ENCODE measurements at places on chromosomes 6 and 20.

- DNase-seq, result no peak
Observed at GRCh38 chr20:49483696-49484123, 1.2 kb upstream of the KCNB1 start.

DNA sequence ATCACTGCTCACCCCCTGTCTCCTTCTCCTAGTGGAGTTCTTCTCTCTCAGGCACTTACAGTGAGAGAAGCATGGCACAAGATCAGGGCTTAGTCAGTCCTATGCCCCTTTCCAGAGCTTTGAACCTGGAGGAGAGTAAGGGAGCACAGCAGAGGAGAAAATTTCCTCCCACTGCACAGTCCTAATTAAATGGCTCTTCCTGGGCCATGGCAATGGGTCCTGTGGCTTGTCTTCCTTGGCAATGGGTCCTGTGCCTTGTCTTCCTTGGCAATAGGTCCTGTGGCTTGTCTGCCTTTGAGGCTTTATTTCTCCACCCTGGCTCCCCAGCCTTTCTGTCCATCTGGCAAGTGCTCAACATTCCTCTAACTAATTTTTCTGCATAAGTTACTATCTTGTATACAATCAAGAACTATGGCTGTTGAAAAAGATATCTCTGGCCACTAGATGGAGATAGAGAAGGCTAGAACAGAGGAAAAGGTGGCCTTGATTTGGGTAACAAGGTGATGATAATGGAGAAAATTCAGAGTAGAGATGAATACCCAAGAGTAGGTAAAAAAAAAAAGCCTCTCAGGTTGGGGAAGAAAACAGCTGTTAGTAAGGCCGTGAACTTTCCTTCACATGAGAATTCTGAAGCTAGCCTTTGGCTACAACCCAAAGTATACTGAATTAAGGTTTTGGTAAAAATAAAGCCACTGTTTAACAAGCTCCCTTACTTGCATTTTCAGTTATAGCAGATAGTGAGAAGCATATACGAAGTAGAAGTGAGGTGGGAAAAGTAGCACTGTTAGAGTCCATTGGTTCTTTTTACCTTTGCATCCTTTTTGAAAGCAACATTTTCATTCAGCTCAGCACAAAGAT, 504.9 kb downstream of the DOK5 start:
- DNase-seq, result no peak

- no peak for DNase-seq
Observed at GRCh38 chr6:149046822-149047246, 270.7 kb upstream of the TAB2 start.

DNA sequence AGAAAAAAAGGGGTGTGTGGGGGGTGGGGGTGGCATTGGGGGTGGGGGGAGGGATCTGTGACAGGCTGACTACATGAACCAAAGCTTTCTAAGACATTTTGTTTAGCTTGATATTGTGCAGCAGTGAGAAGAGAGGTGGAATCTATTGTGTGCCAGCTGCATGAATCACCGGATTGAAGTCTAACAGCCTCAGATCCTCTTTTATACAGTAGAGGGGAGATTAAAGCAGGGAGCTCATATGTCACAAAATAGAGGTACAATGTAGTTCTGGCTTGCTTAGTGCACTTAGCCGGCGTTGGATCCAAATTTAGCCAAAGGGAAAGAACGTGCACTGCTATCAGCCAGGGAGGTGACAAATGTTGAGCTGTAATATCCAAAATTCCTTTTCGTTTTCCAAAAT, 404.2 kb upstream of the CITED2 start:
- DNase-seq, result no peak

DNA sequence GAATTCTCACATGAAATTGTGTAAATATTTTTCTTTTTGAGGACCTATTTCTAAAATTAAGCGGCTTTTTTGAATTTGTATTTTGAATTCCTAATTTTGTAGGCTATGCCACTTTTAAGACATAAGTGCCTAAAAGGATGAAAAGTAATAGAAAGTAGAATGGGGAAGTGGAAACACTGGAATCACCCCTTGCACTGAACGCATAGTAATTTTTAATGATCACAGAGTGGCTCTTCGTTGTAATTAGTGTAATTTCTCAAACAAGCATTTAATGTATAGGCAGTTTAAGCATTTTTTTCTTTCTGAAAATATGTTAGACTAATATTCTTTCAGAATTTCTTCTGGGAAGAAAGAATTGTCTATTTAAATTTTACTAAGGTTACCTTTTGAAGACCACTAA, 73.2 kb downstream of the ARID1B start:
- DNase-seq, result no peak

DNA sequence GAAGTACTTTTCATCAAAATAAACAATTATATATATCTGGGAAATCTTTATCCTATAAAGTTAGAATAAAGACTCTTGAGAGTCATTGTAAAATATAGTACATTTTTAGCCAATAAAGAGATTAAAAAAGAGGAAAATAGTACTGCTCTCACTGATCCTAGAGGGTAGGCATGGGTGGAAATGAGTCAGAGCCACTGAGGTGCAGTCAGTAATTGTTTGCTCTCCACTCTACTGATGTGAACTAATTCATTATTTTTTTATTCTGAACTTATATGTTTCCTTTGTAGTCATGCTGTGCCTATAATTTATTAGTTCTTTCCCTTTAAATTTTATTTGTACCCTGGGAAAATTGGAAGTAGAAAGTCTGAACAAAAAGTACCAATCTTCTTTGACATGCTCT, 1359.4 kb upstream of the GJE1 start:
- no peak for DNase-seq

DNA sequence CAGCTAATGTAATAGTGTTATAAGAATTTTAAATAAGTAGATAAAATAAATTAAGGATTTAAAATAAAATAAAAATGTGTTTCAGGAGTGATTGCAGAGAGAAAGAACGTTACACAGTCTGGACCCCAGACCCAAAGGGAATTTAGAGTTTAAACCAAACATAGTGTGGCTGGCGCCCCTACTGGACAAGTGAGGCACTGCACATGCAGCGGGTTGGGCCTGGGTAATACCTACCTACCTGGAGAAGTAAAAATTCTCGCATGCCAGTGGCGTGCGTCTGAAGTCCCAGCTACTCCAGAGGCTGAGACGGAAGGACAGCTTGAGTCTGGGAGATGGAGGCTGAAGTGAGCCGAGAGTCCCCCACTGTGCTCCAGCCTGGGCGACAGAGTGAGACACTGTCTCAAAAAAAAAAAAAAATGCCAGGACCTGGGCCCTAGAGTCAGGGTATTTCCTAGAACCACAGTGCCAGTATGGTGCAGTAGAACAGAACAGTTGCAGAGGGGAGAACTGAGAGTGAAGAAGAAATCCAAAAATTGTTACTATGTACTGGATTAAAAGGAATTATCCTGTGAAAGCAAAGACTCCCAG, 71.4 kb upstream of the TCF21 start:
- DNase-seq, result no peak

DNA sequence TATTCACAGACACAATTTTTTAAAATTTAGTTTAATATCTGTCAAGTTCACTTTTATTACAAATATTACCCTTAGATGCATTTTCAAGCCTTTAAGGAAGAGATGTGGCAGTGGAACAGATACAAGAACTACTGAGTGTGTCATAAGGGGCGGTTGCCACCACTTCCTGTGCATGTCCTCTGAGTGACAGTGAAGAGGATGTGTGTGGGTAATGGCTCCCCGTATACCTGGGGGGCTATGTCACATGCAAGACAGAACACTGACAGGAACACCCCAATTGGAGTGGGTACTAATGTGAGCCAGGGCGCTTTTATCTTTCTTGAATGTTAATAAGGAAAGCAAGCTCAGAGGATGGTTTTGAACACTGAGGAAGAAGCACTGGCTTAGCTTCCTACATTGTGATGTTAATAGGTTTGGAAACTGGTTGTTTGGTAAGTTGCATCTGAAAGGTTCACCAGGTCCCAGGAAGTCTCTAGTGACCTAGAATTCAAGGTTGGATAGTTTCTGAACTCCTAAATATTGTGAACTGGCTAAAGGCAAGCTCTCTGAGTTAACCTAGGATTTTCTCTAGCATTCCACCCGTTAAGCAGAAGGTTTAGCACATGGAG, 83.4 kb upstream of the ASF1A start:
- DNase-seq, result peak; percentile 77

- no peak for DNase-seq
Observed at GRCh38 chr20:396252-396618, 11.9 kb upstream of the RBCK1 start.

GRCh38 chr6:33843131-33844121, 39.6 kb upstream of the MLN start:
- no peak for DNase-seq

DNA sequence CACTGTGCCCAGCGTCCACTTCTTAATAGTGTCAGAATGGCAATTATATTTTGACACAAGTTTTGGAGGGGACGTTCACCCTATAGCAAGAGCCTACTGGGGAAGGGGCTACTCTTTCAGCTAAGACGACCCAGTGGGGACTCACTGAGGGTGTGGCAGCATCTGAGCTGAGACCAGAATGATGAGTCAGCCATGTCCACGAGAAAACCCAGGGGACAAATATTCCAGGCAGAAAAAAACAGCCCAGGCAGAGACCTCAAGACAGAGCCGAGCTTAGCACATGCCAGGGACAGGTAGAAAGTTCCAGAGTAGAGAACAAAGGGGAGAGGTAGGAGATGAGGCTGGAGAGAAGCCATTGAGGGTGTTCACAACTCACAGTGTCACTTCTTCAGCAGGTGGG, 11.2 kb downstream of the CNBD2 start:
- no peak for DNase-seq

GRCh38 chr6:4039348-4039747, 39.6 kb downstream of the FAM217A start:
- DNase-seq, result no peak

DNA sequence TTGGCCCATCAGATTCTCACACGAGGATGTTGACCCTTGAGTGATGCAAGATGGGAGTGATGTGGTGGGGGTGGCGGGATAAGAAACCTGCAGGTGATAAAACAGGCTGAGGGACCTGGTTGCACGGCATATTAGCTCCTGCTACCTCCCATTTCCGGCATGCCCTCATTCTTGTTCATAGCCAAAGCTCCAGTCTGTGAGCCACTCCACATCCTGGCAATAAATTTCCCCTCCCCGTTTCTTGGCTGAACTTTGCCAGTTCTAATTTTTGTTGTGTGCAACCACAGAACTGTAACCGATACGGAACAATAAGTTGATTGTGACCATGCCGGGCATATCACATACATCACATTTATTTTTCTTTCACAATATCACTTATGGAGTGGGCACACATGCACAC, 41.6 kb upstream of the NFATC2 start:
- no peak for DNase-seq

- no peak for DNase-seq
Observed at GRCh38 chr6:157328108-157328692, 4.9 kb upstream of the TMEM242 start.

DNA sequence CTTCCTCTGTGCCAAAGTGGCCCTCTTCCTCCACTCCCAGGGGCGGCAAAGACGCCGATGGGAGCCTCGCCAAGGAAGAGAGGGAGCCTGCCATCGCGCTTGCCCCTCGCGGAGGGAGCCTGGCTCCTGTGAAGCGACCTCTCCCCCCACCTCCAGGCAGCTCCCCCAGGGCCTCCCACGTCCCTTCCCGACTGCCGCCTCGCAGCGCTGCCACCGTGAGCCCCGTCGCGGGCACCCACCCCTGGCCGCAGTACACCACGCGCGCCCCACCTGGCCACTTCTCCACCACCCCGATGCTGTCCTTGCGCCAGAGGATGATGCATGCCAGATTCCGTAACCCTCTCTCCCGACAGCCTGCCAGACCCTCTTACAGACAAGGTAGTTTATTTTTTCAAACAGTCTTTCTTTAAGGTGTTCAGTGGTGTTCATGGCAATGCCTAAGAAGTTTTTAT, 64.9 kb downstream of the FNDC1 start:
- no peak for DNase-seq

DNA sequence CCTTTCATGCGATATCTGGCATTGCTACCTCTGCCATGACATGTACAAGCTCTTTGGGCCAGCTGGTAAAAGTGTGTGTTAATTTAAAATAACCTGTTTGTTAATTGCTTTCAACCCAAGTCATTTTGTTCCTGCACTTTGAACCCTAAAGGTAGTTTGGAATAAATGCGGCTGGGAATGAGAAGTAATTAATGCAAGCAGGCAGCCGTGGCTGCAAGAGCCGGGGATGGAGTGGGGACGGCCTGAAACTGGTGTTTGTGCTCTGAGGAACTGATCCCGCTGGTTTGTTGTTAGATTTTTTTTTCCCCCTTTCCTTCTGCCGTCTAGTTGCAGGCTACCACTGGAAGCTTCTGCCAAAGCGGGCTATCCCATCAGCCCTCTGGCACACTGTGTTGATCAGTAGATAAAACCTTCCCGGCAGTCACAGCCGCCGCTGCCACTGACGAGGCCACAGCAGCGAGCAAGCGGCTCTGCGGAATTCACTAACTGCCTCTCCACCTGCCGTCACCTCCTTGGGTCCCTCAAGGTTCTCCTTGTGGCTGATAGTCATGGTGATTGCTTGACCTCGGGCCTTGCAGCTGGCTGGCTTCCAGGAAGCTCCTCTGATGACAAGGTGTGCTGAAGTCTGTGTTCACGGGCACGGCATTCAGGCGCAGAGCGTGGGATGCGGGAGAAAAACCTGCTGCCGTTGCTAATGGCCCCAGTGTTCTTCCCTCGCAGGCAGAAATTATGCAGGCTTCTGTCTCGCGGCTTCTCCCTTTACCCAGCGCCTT, 315.9 kb downstream of the TFAP2A start:
- DNase-seq, result no peak

DNA sequence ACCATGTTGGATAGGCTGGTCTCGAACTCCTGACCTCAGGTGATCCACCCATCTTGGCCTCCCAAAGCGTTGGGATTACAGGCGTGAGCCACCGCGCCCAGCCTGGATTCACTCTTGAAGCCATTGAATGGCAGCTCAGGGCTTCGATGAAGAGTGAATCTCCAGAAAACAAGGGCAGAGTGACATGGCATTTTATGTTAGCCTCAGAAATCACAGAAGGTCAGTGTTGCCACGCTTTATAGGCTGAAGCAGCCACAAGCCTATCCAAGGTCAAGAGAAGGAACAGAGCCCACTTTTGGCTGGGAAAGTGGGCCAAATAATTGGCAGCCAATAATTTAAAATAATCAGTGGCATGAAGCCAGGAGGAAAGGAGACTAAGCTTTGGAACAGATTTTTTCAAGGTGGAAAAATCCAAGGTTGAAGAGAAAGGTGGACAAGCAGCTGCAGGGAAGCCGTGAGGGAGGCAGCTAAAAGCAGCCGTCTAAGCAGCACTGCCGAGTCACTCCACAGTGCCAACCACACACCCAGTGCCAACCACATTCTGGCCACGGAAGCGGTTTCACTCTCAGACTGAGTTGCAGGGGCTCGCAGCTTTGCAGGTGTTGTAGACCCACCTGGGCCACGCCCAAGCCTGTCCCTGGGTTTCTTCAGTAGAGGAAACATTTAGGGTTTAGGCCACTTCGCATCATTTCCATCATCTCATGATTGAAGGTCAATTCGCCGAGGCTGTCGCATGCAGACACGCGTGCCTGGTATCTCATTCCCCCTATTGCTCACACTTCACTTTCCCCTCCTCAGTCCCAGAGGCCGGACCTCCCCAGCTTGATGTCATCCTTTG, 17.4 kb upstream of the AVP start:
- DNase-seq, result peak; percentile 45

DNA sequence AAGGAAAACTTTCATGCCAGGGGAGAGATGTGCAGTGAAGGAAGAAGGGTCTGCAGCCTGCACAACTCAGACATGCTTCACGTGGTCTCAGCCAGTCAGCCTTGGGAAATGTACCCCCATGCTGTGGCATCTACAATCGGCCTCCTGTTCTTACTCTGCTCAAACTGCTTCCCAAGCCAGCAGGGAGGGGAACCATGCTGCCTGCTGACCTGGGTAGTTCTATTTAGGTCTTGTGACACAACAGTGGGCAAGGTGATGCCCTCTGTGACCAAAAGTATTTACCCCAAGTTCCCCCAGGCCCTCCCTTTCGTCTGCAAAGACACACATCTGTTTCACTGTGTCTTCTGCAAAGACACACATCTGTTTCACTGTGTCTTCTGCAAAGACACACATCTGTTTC, 106.9 kb downstream of the SLC23A2 start:
- DNase-seq, result no peak

Measured in CD4-positive, alpha-beta T cell treated with Interleukin-1 beta for 1 hour (primary cell).